ENCODE measurements at places on chromosomes 13 and 19. TPM values are rescaled to one million over a fixed set of nuclear protein-coding genes. Genes with fewer than 3 reads are reported as not detected.

KANK3 gene
- 12.4 TPM for total RNA-seq

GRCh38 chr13:86559901-86560300 lies 760.7 kb upstream of the SLITRK6 start:
- no peaks in the 10 kb centered on the region for H3K27me3 ChIP-seq
- H3K36me3 ChIP-seq = no peaks in the 10 kb centered on the region
- H3K27ac ChIP-seq = no peak overlapping the region
- DNase-seq = no peak
- no peak overlapping the region for H3K4me3 ChIP-seq

PLPPR3 gene
- total RNA-seq = 0.35 TPM

DNA sequence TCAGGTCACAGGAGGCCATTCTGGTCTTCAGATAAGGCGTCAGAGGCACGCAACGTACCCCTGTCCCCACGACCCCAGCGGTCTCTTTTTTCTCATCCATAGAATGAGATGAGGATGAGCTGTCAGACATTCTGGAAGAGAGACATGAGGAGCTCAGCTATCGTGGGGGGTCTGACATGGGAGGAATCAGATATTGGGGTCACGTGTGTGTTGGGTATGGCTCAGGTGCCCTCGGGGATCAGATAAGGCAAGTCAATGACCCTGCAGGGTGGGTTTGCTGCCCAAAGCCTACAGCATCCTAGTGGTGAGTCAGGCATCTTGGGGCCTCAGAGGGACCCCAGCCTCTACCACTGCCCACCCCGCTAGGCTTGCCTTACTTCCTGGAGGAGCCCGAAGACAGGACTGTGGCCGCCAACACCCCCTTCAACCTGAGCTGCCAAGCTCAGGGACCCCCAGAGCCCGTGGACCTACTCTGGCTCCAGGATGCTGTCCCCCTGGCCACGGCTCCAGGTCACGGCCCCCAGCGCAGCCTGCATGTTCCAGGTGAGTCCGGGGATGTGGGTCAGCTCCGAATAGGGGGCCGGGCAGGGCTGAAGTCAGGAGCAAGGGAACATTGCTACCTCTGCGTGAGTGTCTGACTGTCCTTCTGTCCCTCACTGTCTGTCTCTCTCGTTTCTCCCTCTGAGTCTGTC lies 2.6 kb downstream of the AXL start:
- H3K27ac ChIP-seq = no peak overlapping the region
- H3K4me3 ChIP-seq = no peak overlapping the region
- peaks cover 57% of the 10 kb centered on the region for H3K4me1 ChIP-seq
- no peak for DNase-seq
- H3K36me3 ChIP-seq = peaks cover 27% of the 10 kb centered on the region
- peaks cover 8% of the 10 kb centered on the region for H3K27me3 ChIP-seq

DNA sequence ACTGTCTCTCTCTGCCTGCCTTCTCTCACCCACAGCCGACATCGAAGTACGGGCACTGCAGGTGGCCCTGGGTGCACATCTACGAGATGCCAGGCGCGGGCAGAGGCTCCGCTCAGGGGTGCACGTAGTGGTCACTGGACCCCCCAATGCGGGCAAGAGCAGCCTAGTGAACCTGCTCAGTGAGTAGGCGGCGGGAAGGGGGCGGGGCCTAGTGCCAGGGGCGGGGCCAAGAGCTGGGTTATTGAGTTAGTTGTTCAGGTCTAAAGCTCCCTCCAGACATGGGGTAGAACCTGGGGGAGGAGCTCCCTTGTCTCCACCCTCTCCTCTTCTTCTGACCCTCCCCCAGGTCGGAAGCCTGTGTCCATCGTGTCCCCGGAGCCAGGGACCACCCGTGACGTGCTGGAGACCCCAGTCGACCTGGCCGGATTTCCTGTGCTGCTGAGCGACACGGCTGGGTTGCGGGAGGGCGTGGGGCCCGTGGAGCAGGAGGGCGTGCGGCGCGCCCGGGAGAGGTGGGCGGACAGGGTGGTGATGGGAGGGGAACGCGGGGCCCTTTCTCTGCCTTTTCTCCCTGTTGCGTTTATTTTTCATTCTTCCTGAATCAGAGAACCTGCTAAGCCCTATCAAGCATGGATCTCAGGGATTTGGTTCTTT lies 1.9 kb downstream of the GTPBP3 start:
- peaks cover 30% of the 10 kb centered on the region for H3K4me1 ChIP-seq
- DNase-seq = no peak
- H3K4me3 ChIP-seq = no peak overlapping the region
- H3K27me3 ChIP-seq = no peaks in the 10 kb centered on the region

TEKTIP1 gene
- total RNA-seq = 0.49 TPM

DNA sequence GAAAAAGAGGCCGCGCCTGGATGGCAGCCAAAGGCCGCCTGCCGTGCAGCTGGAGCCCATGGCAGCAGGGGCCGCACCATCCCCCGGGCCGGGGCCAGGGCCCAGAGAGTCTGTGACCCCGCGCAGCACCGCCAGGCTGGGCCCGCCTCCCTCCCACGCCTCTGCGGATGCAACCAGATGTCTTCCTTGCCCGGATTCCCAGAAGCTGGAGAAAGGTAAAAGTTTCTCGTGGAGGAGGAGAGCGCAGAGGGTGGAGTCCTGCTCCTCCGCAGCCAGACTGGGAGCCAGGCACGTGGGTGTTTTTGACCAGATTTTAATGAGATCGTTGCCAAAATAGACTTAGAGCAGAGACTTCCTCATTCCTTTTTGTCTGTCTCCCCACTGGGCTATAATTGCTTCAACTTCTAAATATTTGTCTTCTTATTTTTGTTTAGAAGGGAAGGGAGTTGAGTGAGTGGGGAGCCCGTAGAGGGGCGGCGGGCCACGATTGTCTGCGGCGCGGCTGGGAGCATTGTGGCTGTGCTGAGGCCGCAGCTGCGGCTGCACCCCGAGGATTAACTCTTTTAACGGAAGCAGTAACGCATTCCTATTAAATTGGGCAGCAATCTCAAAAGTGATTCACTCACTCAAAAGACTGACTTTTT lies 22.8 kb upstream of the NDUFS7 start:
- H3K36me3 ChIP-seq = peaks cover 69% of the 10 kb centered on the region
- no peaks in the 10 kb centered on the region for H3K27me3 ChIP-seq

GRCh38 chr13:94351292-94351990 lies 128.0 kb downstream of the DCT start:
- H3K4me1 ChIP-seq = peaks cover 2% of the 10 kb centered on the region
- H3K27me3 ChIP-seq = no peaks in the 10 kb centered on the region
- no peaks in the 10 kb centered on the region for H3K36me3 ChIP-seq
- no peak overlapping the region for H3K4me3 ChIP-seq
- H3K27ac ChIP-seq = no peak overlapping the region

- H3K27ac ChIP-seq = no peak overlapping the region
- no peak for DNase-seq
- no peaks in the 10 kb centered on the region for H3K36me3 ChIP-seq
- peaks cover 6% of the 10 kb centered on the region for H3K4me1 ChIP-seq
- no peak overlapping the region for H3K4me3 ChIP-seq
These were observed 153.2 kb downstream of the ZNF536 start for GRCh38 chr19:30525383-30525782.

GPC6 gene
- total RNA-seq = 7.8 TPM

- peaks cover 30% of the 10 kb centered on the region for H3K36me3 ChIP-seq
- DNase-seq = no peak
- H3K27ac ChIP-seq = no peak overlapping the region
- no peak overlapping the region for H3K4me3 ChIP-seq
These were observed 100.8 kb downstream of the STK24 start for GRCh38 chr13:98476106-98476505.

- no peaks in the 10 kb centered on the region for H3K4me1 ChIP-seq
- no peak overlapping the region for H3K4me3 ChIP-seq
- no peak for DNase-seq
- no peaks in the 10 kb centered on the region for H3K36me3 ChIP-seq
- H3K27ac ChIP-seq = no peak overlapping the region
These were observed 14.7 kb upstream of the KCTD4 start for GRCh38 chr13:45215392-45216077.

- H3K36me3 ChIP-seq = peaks cover 7% of the 10 kb centered on the region
- DNase-seq = no peak
- no peaks in the 10 kb centered on the region for H3K4me1 ChIP-seq
- no peak overlapping the region for H3K4me3 ChIP-seq
These were observed 29.1 kb downstream of the TNFRSF19 start for GRCh38 chr13:23599083-23599925.

GRCh38 chr19:5131031-5131505 lies 162.2 kb downstream of the KDM4B start:
- no peaks in the 10 kb centered on the region for H3K27me3 ChIP-seq
- H3K4me3 ChIP-seq = no peak overlapping the region
- peaks cover 51% of the 10 kb centered on the region for H3K4me1 ChIP-seq
- DNase-seq = no peak

DNA sequence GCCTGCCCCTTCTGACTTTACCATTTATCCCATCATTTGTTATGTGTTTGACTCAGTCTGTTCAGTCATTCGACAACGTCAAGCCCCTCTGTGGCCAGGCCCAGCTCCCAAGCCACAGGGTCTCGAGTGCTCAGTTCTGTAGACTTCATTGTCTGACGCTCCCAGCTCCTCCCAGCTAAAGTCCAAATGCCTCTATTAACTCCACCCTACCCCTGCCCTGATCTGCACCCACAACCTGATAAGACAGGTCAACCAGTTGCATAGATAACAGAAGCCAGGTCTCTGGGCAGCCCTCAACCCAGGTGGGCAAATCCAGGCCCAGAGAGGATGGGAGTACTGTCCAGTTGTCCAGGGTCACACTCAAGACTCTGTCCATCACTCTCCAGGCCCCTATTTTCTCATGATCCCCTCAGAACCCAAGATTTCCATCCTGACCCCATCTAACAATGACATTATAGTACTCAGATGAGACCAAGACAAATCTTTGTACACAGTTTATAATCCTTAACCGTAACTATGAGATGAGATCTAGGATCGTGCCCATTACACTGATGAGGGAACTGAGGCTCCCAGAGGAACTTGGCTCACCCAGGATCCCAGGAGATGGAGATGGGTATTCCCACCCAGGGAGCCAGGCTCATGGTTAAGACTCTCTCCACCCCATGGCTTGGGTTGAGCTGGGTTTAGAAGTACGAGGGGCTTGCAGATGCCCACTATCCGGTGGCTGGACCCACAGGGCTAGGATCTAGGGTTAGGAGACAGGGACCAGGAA lies 1.1 kb downstream of the TM6SF2 start:
- H3K27ac ChIP-seq = no peak overlapping the region
- peaks cover 30% of the 10 kb centered on the region for H3K4me1 ChIP-seq
- no peak overlapping the region for H3K4me3 ChIP-seq
- peaks cover 17% of the 10 kb centered on the region for H3K36me3 ChIP-seq
- DNase-seq = no peak

RDH8 gene
- not detected for total RNA-seq

- H3K4me1 ChIP-seq = peaks cover 20% of the 10 kb centered on the region
- H3K27me3 ChIP-seq = peaks cover 1% of the 10 kb centered on the region
- DNase-seq = no peak
These were observed 10.7 kb downstream of the CCDC124 start for GRCh38 chr19:17943274-17944221.

GRCh38 chr19:8988204-8988603 lies 22.0 kb downstream of the MUC16 start:
- H3K4me1 ChIP-seq = no peaks in the 10 kb centered on the region
- no peak overlapping the region for H3K4me3 ChIP-seq
- DNase-seq = no peak
- no peaks in the 10 kb centered on the region for H3K36me3 ChIP-seq

GNA15 gene
- total RNA-seq = 2.0 TPM

ARL11 gene
- total RNA-seq = 0.58 TPM

- H3K27ac ChIP-seq = no peak overlapping the region
- peaks cover 26% of the 10 kb centered on the region for H3K27me3 ChIP-seq
- H3K4me1 ChIP-seq = peaks cover 3% of the 10 kb centered on the region
- DNase-seq = no peak
- no peak overlapping the region for H3K4me3 ChIP-seq
These were observed 3.4 kb upstream of the TMEM145 start for GRCh38 chr19:42309686-42310085.

ZNF266 gene
- 15.3 TPM for total RNA-seq

GRCh38 chr13:110422913-110423688 lies 116.0 kb downstream of the COL4A2 start:
- H3K4me1 ChIP-seq = peaks cover 14% of the 10 kb centered on the region
- DNase-seq = no peak
- H3K27me3 ChIP-seq = no peaks in the 10 kb centered on the region

DNA sequence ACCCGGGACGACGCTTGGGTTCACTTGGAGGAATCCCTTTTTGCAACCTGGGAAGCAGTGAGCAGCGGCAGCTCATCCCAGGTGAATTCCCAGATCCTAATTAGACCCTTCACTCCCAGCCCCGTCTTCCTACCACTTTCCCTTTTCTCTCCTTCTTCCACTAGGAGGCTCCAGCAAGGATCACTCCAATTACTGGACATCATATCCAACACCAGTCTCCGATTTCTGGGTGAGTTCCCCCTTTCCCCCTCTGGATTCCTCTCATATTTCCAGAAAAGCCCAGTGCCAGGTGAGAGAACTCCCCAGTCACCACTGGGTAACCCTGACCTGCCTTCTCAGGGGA lies 17.1 kb upstream of the ZSCAN4 start:
- H3K27me3 ChIP-seq = no peaks in the 10 kb centered on the region
- DNase-seq = no peak
- H3K4me1 ChIP-seq = no peaks in the 10 kb centered on the region
- no peak overlapping the region for H3K4me3 ChIP-seq

DNA sequence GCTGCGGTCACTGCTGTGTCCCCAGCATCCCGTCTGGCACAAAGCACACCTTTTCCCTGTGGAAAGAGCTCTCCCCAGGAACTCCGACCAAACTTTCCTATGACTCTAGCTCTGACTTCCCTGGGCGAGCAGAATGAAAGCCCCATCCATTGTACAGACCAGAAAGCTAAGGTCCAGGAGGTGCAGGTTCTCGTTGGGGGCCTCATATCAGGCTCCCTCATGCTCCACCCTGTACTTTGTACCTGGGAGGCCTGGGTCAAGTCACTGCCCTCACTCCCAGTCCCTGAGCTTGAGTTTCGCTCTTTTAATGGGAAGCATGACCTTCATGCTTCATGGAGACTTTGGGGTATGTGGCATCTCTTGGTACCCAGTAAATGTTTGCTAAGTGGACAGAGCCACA lies 18.4 kb downstream of the CYTH2 start:
- H3K36me3 ChIP-seq = no peaks in the 10 kb centered on the region
- H3K4me3 ChIP-seq = no peak overlapping the region
- peaks cover 36% of the 10 kb centered on the region for H3K27me3 ChIP-seq

ZFP82 gene
- 11.6 TPM for total RNA-seq

All from muscle of leg (tissue), 16 donors.